ENCODE measurements at places on chromosomes 1 and 21.

DNA sequence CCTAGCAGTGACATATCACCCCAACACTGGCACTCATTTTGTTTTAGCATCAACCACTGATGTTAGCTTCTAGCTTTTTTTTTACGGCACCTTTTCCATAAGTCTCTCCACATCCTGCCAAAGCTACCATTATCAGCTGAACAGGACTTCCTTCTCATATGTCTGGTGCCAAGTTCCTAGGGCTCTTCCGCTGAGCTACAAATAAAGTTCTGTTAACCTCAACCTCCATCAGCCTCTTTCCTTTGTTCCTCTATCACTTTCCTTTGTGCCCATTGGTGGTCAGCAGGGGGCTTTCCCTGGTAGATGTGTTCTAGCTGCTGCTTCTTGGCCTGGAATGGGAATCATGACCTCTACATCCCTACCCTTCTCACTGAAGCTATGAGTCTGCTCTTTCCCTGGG lies 163.8 kb downstream of the FAF1 start:
- no peak for DNase-seq

- no peak for DNase-seq
Observed at GRCh38 chr1:226596531-226597165, 48.1 kb downstream of the STUM start.

GRCh38 chr1:48629867-48630266 lies 146.8 kb downstream of the BEND5 start:
- no peak for DNase-seq

DNA sequence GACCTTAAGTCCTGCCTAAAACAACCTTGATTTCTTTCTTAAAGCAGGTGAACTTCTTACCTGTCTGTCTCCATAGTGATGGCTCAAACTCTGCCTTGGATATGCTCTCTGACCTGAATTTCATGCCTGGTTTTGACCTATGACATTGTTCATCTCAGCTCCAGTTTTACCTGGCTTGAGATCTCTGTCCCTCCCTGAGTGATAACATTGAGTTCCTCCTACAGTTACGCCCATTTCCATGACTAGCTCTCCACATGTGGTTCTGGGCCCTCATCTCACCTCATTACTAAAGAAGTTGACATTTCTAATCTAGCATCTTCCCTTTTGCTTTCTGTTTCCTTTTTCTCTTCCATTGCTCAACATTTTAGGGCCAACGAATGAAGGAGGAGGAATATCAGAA lies 233.1 kb downstream of the HHIPL2 start:
- no peak for DNase-seq

DNA sequence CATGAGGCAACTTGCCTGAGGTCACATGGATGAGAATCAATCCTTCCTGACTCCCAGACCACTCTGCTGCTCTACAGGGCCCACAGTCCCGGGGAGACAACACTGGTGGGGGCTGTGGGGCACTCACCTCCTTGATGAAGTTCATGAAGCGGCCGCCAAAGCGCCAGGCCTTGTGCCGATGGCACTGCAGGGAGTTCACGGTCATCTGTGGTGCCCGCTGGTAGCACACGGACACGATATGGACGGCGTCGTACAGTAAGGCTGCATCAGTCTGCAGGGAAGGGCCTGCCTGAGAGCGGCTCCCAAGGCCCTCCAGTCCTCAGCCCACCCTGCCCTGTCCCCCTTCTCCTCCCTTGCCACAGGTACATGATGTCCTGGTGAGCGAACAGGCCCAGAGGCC lies 175.3 kb downstream of the GRIK3 start:
- no peak for DNase-seq

GRCh38 chr21:46617267-46618051 lies 12.6 kb upstream of the S100B start:
- no peak for DNase-seq

GRCh38 chr1:14478120-14478519 lies 120.4 kb upstream of the KAZN start:
- no peak for DNase-seq

- no peak for DNase-seq
Observed at GRCh38 chr1:105591681-105592080, 1464.8 kb upstream of the PRMT6 start.

GRCh38 chr21:26804895-26805609 lies 40.2 kb downstream of the ADAMTS1 start:
- no peak for DNase-seq

DNA sequence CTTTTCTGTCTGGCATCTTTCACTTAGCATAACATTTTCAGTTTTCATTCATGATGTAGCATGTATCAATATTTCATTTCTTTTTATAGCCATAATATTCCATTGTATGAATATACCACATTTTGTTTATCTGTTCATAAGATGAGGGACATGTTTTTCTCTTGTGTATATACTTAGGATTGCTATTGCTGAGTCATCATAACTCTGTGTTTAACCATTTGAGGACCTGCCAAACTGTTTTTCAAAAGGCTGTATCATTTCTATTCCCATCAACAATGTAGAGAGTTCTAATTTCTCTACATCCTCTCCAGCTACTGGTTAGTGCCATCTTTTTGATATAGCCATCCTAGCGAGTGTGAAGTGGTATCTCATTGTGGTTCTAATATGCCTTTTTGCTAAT lies 26.2 kb downstream of the MPZL1 start:
- no peak for DNase-seq

DNA sequence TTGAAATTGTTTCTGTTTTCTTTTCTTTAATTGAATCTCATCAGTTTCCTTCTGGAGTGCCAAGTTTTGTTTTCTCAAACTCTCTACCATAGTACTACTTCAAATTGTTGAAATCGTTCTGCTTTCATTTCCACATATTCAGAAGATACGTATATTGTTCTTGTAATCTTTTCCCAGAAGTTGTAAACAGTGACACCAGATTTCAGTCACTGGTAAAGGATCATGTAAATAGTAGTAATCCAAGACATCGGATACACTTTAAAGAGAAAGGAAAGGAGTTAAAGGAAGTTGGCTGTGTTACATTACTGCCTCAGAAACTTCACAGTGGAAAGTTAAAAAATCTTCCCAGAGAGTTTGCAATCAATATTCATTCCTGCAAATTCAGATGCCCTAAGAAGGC lies 67.5 kb downstream of the RGL1 start:
- DNase-seq = no peak

DNA sequence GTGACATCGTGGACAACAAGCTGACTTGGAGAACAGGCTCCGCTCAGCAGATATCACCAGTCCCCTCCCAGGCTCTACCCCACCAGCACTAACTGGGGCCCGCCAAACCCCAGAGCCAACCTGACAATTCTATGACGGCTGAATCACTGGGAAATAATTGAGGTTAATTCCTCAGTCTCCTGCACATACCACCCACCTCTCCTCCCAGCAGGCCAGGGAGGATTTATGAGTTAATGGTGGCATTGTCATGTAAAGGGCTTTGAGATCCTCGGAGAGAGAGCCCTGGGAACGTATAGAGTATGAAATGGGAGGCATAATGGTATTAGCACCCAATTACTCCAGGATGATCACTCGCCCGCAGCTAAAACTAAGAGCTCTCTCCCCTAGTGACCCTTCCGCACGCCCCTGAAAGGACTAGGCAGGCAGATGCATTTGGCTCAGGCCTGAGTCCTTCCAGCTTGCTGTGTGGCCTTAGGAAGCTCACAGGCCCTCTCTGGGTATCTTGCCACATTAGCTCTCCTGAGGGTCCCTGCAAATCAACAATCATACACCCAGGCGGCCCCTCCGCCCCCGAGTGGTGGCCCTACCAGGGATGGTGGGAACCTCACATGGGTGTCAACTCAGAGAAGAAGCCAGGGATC lies 27.3 kb upstream of the PAX7 start:
- no peak for DNase-seq

DNA sequence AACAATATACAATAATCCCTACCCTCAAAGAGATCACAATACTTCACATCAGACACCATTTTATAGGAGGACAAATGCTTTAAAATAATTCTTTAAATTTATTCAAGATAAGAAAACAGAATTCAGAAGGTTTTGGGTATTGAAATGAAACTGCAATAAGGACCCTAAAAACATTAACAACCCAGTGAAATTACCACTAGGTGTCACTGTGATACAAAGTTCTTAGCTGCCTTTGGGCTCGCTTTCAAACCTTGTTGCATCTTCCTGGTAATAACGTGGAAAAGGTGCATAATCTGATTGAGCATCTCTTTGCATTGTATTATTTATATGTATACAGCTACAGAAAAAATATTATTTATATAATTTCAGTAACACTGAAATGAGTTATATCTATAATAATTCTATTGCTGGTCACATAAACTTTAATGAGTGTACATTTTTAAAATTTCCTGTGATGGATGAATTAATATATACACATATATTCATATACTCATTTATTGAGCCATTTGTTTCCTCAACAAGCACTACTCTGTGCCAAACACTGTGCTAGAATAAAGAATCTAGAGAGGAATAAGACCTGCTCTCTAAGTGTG lies 185.2 kb downstream of the FAF1 start:
- no peak for DNase-seq

DNA sequence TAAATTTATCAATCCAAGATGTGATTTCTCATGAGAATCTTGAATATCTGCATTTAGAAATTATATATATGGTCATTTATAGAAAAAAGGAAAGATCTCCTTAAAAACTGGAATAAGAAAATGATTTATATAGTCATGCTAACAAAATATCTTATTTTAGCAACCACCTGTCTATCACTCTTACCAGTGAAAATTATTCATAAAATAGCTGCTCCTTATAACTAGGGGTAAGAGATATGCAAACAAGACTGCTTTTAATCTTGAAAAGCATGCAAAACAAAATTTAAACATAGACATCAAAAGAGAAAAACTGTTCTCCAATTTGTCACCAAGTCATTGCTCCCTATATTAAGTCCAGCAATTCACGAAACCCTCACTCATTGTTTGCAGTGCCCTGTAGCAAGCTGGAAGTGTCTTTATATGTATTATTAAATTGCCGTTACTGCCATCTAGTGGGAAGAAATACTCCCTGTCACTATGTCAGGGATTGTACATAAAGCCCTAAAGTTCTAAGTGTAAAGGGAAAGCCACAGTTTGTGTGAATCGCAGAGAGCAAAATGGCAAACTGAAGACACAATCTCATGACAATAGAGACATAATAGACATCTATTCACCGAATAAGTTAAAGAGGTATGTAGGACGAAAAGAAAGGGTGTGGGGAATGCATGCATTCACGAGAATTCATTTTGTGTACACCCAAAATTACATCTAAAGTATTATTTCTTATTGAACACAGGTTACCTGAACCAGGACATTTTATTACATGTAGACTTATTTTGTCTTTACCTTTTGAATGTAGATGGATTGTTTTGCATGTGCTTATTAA lies 600.5 kb downstream of the USP25 start:
- no peak for DNase-seq

- no peak for DNase-seq
Observed at GRCh38 chr1:243946946-243947345, 96.9 kb upstream of the AKT3 start.

GRCh38 chr1:113980110-113980509 lies 836 bp downstream of the OLFML3 start:
- no peak for DNase-seq

DNA sequence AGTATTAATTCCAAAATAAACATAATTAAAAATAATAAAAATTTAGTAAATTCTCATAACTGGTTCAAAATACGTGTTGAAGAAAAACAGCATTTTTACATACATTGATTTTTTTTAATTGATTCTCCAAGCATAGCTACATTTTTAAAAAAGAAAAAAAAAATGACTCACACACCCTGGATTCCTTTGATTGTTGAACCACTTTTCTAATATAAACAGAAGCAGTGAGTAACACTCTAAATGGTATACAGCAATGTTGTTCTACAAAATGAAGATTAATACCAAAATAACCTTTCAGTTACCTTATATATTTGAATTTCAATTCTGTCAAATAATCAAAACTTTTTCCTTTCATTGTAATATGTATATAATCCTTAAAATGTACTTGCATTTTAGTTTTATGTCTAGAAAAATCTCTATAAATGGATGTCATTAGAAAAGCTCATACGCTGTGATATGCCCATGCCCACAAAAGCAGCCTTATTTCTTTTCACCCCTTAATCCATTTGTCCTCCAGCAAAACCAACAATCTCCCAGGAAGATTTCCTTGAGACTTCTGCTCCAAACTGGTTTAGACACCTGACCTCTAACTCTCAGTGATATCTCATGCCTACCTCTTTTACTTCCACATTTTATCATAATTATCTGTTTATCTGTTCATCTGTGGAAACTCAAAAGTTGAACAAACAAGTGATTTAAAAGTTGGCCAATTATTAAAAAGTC lies 246.4 kb upstream of the NR5A2 start:
- no peak for DNase-seq

DNA sequence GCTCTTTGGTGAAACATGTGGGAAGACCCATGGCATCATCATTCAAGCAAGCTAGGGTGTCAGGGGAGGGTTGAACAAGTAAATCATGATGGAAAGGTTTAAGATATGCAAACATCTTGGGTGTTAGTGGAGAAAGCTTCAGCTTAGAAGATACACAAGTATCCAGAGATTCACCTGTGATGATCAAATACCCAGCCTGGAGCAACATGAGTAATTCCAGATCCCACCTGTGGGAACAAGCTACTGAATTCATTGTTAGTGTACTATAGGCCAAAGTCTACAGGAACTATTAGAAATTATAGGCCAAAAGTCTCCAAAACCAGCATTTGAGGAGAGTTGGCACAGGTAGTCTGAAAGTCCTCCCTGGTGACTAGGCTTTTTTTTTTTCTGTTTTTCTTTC lies 499.9 kb downstream of the NUF2 start:
- no peak for DNase-seq

DNA sequence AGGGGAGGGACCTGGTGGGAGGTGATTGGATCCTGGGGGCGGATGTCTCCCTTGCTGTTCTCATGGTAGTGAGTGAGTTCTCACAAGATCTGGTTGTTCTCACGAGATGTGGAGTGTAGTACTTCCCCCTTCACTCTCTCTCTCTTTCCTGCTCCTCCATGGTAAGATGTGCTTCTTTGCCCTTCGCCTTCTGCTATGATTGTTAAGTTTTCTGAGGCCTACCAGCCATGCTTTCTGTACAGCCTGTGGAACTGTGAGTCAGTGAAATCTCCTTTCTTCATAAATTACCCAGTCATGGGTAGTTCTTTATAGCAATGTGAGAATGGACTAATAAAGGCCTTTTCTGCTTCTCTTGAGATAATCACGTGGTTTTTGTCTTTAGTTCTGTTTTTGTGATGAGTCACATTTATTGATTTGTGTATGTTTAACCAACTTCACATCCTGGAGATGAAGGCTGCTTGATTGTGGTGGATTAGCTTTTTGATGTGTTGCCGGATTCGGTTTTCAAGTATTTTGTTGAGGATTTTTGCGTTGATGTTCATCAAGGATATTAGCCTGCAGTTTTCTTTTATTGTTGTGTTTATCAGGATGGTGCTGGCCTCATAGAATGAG lies 45.5 kb downstream of the RABGAP1L start:
- DNase-seq = no peak

- no peak for DNase-seq
Observed at GRCh38 chr1:7539769-7540175, 231.3 kb upstream of the VAMP3 start.
